NCI-H446 treated with DMSO at 0.1 percent for 48 hours (cell line): ENCODE measurements at places on chromosomes 13 and 19.

DNA sequence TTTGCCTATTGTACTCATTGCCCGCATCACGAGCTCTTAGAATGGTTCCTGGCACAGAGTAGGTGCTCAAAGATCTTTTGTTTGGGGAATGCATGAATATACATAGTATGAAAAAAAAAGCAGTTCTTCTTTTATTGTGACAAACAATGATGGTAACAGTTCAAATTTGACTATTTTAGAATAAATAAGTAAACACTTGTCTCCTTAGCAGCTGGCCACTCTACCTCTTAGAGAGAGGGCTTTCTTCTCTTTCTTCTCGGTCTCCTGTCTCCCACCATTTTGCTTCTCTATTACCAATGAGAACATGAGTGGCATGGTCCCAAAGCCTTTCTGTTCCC is 639 bp upstream of the SLAIN1 start:
- DNase-seq = no peak

DNA sequence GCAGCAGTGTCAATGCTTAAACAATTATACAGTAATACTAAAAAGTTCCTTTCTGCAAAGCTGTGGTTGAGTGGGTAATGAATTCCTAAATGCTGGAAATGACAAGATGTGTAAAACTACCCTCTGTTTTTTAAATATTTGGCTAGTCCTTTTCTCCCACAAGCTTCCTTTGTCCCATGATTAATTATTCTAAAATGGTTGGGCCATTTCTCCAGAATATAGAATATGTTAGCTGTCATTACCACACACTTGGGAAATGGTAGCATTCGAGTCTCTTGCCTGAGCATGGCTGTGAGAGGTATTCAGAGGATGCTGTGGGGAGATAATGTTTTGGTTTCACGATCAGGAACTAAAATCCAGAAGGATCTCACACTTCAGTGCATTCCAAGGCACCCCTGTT is 1185.8 kb downstream of the UQCRFS1 start:
- DNase-seq = no peak

GRCh38 chr19:28956421-28956820 is 256.5 kb downstream of the UQCRFS1 start:
- DNase-seq = no peak

DNA sequence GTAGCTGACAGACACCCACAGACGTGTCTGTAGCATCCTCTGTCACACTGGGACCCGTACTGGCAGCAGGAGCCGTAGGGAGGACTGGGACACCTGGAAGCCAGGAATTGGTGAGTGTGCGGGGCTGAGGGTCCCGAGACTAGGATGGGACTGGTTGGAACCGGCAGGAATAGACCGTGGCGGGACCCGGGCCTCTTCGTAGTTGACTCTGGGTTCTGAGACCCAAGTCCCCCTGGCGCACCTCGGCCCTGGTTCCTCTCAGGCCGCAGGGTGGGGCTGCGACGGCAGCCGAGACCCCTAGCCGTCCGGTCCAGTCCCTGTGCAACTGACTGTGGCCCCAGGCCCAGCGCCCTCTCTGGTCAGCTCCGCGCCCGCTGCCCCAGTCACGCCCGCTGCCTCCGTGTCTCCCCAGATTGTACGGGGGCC is 64.7 kb downstream of the ZNF823 start:
- no peak for DNase-seq

DNA sequence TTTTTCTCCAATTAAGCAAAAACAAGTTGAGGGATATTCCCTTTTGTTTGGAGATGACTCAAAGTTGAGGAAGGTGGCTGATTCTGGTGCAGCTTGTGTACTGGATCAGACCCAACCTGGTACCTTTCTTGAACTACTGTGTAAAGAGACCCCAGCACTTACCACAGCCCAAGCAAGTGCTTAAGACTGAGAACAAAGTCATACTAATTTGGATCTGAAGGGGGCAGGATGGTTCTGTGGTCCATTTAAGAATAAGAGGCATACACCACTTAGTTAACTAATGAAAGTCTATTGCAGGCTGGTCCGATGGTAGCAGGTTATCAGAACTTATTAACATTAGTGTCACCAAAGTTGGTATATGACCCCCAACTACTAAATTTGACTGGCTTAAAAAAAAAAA is 6.3 kb downstream of the THSD1 start:
- no peak for DNase-seq

GRCh38 chr13:99214232-99214631 is 13.6 kb downstream of the UBAC2 start:
- DNase-seq = no peak

GRCh38 chr19:35806597-35806996 is 6.0 kb downstream of the PRODH2 start:
- no peak for DNase-seq

GRCh38 chr13:112833551-112834257 is 135.3 kb upstream of the MCF2L start:
- DNase-seq = no peak

- DNase-seq = no peak
Observed at GRCh38 chr13:67133476-67133875, 96.7 kb downstream of the PCDH9 start.

DNA sequence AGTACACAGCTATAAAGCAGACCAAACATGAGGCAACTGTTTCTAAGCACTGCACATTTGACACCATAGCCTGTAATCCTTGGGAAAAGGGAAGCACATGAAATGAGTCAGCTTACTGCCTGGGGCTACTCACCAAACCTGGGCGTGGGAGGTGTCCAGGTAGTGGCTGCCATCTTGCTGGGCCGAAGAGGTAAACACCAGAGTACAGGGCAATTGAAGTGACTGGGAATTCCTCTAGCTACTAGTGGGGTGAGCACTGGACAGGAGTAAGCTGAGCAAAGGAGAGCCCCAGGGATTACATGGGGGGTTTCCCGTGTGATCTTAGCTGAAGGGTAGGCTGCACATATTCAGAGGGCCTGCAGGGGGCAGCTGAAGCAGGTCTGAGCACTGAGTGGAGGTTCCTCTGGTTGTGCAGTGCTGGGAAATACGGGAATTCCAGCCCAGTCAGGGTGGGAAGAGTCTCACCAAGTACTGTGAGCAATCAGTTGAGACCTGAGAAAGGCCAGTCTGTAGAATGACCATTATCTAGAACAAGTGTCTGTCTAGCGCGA is 140.5 kb downstream of the SLC7A1 start:
- DNase-seq = no peak

GRCh38 chr13:113089693-113090414 is 15.7 kb upstream of the F7 start:
- DNase-seq = no peak

GRCh38 chr19:45999653-46000121 is 4.4 kb downstream of the CCDC61 start:
- DNase-seq = no peak

DNA sequence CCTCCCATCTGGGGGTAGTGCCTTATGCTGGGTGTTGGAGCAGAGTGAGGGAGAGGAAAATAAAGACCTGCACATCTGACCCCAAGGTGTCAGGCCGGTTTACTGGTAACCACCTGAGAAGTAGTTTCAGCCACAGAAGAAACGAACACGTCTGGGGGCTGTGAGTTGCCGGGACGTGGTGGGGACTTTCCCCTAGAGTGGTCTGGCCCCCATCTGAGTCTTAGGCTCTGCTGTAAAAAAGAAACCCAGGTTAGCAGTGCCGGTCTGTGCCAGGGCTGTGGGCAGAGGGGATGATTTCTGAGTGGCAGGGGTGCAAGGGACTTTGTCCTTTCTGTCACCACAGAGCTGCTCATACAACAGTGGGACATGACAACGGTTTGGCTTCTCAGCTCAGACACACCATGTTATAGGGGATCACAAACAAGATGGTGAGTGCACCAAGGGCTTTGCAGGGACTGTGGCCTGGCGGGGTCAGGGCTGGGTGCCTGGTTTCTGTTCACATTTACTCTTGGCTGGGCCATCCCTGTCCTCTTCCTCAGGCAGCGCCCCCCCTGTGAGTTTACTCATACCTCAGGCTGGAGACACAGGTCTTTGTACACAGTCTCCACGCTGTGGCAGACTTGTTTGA is 9.0 kb downstream of the GCDH start:
- DNase-seq = no peak

DNA sequence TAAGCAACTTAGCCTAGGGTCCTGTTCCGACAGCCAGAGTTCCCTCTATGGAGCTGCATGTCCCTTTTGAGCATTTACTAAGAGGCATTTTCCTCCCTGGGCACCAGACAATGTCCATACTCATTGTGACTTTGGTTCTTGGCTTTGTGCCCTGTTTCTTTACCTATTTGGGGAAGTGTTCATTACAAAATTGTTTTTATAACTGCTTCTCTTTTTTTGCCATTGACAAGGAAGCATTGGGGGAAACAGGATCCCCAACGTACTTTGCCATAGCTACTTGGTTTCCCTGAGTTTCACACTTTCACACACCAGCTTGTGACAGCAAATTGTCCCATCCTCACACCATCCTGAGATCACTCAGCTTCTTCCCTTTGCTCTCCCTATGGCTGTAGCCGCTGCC is 81.1 kb upstream of the SIAH3 start:
- no peak for DNase-seq

GRCh38 chr13:66528180-66528579 is 702.0 kb downstream of the PCDH9 start:
- no peak for DNase-seq

DNA sequence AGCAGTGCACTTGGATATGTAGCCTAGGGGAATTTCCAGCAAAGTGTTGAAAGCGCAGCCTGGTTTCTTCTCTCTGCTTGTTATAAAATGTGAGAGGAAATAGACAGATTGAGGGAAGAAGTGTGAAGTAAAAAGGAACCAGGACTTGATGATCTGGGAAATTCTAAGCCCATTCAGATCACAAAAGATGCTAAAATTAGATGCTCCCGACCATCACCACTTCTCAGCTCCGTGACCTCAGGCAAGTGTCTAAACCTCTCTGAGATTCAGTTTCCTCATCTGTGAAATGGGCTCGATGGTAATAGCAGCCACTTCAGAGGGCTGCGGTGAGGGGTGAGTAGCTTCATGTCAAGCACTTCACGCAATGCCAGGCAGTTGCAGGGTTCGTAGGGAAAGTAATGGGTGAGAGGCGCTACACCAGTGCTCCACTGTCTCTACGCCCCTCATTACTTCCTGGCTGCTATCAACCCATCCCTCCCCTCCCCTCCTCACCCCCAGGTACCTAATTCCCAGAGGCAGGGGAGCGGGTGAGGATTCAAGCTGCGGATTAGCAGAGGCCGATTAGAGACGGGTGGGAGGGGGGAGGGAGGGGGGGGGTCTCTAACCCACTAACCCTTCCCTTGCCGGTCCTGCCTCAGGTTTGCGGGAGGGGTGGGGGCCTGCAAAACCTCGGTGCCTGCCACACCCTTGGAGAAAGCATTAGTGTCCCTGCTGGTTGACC is 9.0 kb upstream of the NFIC start:
- DNase-seq = no peak

DNA sequence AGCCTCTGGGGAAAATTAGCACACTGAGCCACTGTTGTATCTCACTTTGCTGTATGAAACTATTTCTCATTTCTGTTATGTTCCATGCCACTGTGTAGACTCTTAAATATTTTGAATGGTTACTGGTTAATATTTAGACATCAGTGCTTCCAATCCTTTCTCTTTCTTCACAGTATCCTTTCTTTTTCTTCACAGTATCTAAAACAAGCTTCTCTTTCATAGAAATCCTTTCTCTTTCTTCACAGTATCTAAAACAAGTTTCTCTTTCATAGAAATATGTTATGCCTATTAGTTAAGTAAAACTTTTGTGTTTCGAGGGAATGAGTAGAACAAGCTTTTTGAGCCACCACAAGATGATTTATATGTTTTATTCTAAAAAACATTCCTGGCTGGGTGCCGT is 326.8 kb upstream of the KLF12 start:
- no peak for DNase-seq

DNA sequence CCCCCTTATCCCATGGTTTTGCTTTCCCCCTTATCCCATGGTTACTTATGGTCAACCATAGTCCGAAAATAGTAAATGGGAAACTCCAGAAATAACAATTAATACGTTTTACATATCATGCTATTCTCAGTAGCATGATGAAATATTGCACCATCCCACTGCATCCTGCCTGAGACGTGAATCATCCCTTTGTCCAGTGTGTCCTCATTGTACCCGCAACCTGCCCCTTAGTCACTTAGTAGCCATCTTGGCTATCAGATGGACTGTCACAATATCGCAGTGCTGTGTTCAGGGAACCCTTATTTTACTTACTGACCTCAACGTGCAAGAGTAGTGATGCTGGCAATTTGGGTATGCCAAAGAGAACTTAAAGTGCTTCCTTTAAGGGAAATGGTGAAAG is 10.5 kb upstream of the NBEA start:
- no peak for DNase-seq

GRCh38 chr13:42814868-42815267 is 33.5 kb downstream of the FAM216B start:
- no peak for DNase-seq

DNA sequence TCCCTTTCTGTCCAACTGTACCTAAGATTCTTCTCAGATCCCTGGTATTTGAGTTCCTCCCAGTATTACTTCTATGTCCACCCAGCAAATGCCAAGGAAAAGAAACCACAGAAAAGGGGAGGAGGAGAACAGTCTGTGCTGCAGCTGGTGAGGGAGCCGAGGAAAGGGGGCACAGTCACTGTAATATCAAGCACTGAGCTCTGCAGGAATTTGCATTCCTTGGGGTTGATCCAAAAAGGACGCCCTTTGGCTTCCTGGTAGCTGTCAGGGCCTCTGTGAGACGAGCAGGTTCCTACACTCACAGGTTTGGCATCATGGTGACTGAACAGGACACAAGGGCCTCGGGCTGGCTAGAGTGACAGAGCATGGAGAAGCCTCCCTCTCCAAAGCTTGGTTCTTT is 273.4 kb downstream of the NHLRC3 start:
- DNase-seq = no peak

GRCh38 chr13:101417501-101417900 is 1.2 kb upstream of the NALCN start:
- no peak for DNase-seq

- no peak for DNase-seq
Observed at GRCh38 chr19:16019691-16020448, 56.4 kb upstream of the TPM4 start.

- DNase-seq = no peak
Observed at GRCh38 chr13:40550130-40550529, 116.3 kb downstream of the FOXO1 start.

GRCh38 chr19:55585658-55586339 is 5.2 kb upstream of the ZNF579 start:
- DNase-seq = no peak

DNA sequence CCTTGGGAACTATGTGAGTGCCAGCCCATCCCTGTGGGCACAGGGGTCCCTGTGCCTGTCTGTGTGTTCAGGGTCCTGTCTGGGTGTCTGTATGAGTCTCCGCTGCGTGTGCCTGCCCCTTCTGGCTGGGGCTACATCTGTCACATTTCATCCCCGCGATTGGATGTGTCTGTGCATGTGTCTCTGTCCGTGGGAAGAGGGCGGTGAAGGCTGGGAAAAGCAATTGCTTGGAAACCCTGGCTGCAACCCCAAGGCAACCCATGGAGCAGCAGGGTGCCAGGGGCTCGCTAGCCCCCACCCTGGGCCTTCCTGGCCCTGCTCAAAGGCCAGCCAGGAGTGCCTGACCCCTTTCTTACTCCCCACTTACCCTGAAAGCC is 1.4 kb downstream of the MAG start:
- no peak for DNase-seq

DNA sequence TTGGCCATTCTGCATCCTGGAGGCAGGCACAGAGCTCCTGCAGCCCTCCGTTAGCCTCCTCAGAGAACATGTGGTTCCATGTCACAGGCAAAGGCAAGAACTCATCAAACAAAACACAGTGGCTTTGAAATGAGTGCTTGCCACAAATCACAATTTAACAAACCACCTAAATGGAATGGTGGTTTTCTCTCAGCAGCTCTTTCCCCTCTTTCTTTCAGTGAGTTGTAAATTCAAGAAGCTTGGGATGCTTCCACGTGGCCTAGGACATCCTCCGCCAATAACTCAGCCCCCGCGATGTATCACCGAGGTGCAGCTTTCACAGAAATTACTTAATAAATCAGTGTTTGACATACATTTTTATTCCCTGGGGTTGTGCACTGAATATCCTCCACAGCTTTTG is 65.4 kb upstream of the RFC3 start:
- no peak for DNase-seq
